ENCODE measurements at places on chromosomes 7 and 10. TPM values are rescaled to one million over a fixed set of nuclear protein-coding genes. Genes with fewer than 3 reads are reported as not detected.

- H3K4me3 ChIP-seq: no peak overlapping the region
- DNase-seq: no peak
- no peaks in the 10 kb centered on the region for H3K27me3 ChIP-seq
- no peak overlapping the region for H3K27ac ChIP-seq
Observed at GRCh38 chr7:70034999-70035398, 436.7 kb downstream of the AUTS2 start.

DNA sequence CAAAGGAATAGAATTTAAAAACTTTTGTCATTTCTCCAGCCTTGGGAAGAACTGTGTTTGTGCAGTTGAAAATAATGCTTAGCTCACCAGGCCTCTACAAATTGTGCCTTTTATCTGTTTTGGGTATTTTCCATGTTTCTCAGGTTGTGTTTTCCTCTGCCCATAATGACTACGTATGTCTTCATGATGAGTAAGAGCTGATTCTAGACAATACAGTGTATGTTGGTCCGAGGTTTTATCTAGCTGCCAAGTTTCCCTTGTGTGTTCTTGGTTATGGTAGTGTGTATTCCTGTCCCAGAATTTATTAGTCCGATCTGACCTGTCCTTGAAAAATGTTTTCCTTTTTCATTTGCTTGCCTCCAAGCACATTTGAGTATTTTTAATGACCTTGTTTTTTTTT lies 83.7 kb upstream of the GLCCI1 start:
- no peaks in the 10 kb centered on the region for H3K27me3 ChIP-seq
- no peaks in the 10 kb centered on the region for H3K36me3 ChIP-seq
- no peak overlapping the region for H3K4me3 ChIP-seq
- no peak for DNase-seq
- H3K27ac ChIP-seq: no peak overlapping the region

COL28A1 gene
- 5.4 TPM for total RNA-seq

NOS3 gene
- total RNA-seq: 22.8 TPM

- no peak overlapping the region for H3K4me3 ChIP-seq
- H3K27me3 ChIP-seq: no peaks in the 10 kb centered on the region
- H3K36me3 ChIP-seq: no peaks in the 10 kb centered on the region
- DNase-seq: no peak
- H3K27ac ChIP-seq: peak overlapping the region; percentile 74
Observed at GRCh38 chr10:5534880-5535856, 10.4 kb downstream of the CALML3 start.

- peaks cover 10% of the 10 kb centered on the region for H3K36me3 ChIP-seq
- no peak overlapping the region for H3K4me3 ChIP-seq
- H3K27me3 ChIP-seq: no peaks in the 10 kb centered on the region
- H3K27ac ChIP-seq: no peak overlapping the region
Observed at GRCh38 chr10:124041675-124042445, 51.5 kb downstream of the CHST15 start.

- H3K27ac ChIP-seq: no peak overlapping the region
- H3K36me3 ChIP-seq: no peaks in the 10 kb centered on the region
- DNase-seq: no peak
- H3K4me3 ChIP-seq: no peak overlapping the region
Observed at GRCh38 chr10:78339251-78339650, 305.6 kb downstream of the RPS24 start.

DNA sequence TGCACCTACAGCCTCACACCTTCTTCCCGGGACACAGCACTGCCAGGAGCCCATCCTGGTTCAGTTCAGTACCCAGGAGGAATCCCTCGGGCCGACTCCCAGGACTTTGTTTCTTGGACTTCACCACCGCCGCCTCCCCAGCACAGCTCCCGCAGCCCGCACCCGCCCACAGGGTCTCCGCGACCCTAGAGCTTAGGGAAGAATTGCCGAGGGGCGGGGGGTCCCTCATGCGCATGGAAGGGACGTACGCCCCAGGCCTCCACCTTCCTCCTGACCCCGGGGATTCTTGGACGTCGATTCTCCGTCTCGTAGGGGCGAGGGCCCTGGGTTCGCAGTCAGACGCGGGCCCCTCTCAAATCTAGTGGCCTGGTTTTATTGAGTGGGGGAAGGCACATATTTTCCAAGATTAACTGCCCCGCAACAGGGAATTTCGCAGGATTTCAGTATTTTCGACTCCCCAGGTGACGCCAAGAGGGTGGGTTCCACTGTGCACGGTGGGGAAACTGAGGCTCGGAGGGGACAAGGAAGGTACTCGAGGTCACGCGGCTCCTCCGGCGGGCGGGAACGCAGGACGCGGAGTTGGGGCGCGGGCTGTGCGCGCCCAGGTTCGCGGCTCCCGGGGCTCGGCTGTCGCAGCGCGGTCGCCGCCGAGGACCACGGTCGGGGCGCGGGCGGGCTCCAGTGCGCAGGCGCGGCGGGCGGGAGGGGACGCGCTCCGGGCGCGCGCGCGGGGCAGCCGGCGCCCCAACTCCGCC lies at the start of gene ADCY1:
Gene ADCY1 (plus strand): TSS at position 708 of the 755 bp plus-strand sequence. CDS start 176 bp downstream, outside the sequence.
- H3K36me3 ChIP-seq: no peaks in the 10 kb centered on the region
- H3K4me1 ChIP-seq: peaks cover 19% of the 10 kb centered on the region
- peak within 1 kb of the TSS; percentile 53 for H3K4me3 ChIP-seq
- DNase-seq: no peak
- no peak within 1 kb of the TSS for H3K27ac ChIP-seq

LRMDA gene
- total RNA-seq: 22.6 TPM

UBE3C gene
- total RNA-seq: 69.5 TPM

GRCh38 chr7:31882187-31882586 lies 188.0 kb downstream of the PDE1C start:
- no peaks in the 10 kb centered on the region for H3K4me1 ChIP-seq
- DNase-seq: no peak
- no peaks in the 10 kb centered on the region for H3K27me3 ChIP-seq
- H3K36me3 ChIP-seq: no peaks in the 10 kb centered on the region

DNA sequence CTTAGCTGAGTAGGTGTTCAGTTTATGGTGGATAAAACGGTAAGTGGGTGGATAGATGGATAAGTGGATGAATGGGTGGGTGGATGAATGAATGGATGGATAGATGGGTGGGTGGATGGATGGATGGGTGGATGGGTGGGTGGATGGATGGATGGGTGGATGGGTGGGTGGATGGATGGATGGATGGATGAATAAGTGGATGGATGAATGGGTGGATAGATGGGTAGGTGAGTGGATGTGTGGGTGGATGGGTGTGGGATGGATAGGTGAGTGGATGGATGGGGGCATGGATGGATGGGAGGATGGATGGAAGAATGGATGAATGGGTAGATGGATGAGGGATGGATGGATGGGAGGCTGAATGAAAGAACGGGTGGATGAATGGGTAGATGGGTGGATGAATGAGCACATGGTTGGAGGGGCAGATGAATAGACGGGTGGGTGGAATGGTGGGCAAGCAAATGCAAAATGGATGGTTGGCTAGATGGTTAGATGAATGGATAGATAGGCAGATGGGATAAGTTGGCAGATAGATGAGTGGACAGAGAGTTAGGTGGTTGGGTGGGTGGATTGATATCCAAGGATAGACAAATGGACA lies 25.7 kb downstream of the ELN start:
- no peak overlapping the region for H3K27ac ChIP-seq
- no peaks in the 10 kb centered on the region for H3K4me1 ChIP-seq
- DNase-seq: no peak
- no peak overlapping the region for H3K4me3 ChIP-seq
- peaks cover 45% of the 10 kb centered on the region for H3K36me3 ChIP-seq

ADCY1 gene
- total RNA-seq: 2.5 TPM

GRCh38 chr7:155252444-155252887 lies 45.2 kb upstream of the INSIG1 start:
- H3K27me3 ChIP-seq: no peaks in the 10 kb centered on the region
- DNase-seq: no peak
- H3K4me3 ChIP-seq: no peak overlapping the region
- no peak overlapping the region for H3K27ac ChIP-seq

SPDYE9 gene
- not detected for total RNA-seq

- H3K4me3 ChIP-seq: no peak overlapping the region
- DNase-seq: no peak
Observed at GRCh38 chr10:125222515-125223308, 62.3 kb upstream of the CTBP2 start.

NEURL1 gene
- 4.2 TPM for total RNA-seq

- no peak overlapping the region for H3K4me3 ChIP-seq
- no peaks in the 10 kb centered on the region for H3K36me3 ChIP-seq
- no peaks in the 10 kb centered on the region for H3K4me1 ChIP-seq
- peak; percentile 29 for DNase-seq
Observed at GRCh38 chr7:4065190-4065589, 616.9 kb upstream of the FOXK1 start.

- H3K27ac ChIP-seq: no peak overlapping the region
- H3K27me3 ChIP-seq: no peaks in the 10 kb centered on the region
- H3K36me3 ChIP-seq: no peaks in the 10 kb centered on the region
- no peak for DNase-seq
Observed at GRCh38 chr7:38855867-38856266, 53.1 kb downstream of the VPS41 start.

DNA sequence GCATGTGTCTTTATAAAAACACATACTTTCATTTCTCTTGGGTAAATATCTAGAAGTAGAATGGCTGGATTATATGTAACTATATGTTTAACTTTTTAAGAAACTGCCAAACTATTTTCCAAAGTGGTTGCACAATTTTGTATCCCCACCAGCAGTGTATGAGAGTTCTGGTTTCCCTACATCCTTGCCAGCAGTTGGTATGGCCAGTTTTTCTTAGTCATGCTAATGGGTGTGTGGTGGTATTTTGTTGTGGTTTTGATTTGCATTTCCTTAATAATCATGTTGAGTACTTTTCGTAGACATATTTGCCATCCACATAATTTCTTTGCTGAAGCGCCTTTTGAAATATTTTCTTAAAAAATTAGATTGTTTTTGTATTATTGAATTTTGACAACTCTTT lies 60.3 kb downstream of the NEUROG3 start:
- no peaks in the 10 kb centered on the region for H3K36me3 ChIP-seq
- H3K27ac ChIP-seq: no peak overlapping the region
- no peak for DNase-seq
- H3K4me1 ChIP-seq: peaks cover 2% of the 10 kb centered on the region
- H3K27me3 ChIP-seq: no peaks in the 10 kb centered on the region
- H3K4me3 ChIP-seq: no peak overlapping the region

NEBL gene
- total RNA-seq: 55.2 TPM

DNA sequence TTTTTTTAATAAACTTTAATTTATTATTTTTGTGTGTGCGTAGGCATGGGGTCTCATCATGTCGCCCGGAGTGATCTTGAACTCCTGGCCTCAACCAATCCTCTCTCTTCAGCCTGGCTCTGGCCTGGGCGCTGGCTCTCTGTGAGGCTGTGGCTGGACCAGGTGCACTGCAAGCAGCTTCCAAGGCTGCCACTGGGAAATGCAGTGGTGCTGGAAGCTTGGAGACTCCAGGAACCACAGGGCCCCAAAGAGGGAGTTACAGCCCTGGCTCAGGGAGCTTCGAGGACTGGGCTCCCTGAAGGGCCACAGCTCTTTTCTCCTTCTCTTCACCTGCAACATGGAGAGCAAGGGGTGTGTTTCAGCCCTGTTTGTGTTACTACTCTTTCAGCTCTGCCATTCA lies 36.7 kb upstream of the BNIP3 start:
- no peak overlapping the region for H3K27ac ChIP-seq
- peaks cover 3% of the 10 kb centered on the region for H3K4me1 ChIP-seq
- no peaks in the 10 kb centered on the region for H3K36me3 ChIP-seq
- no peaks in the 10 kb centered on the region for H3K27me3 ChIP-seq
- no peak overlapping the region for H3K4me3 ChIP-seq

- H3K27me3 ChIP-seq: no peaks in the 10 kb centered on the region
- DNase-seq: no peak
- peaks cover 28% of the 10 kb centered on the region for H3K36me3 ChIP-seq
- peak overlapping the region; percentile 98 for H3K4me3 ChIP-seq
- H3K4me1 ChIP-seq: peaks cover 25% of the 10 kb centered on the region
Observed at GRCh38 chr7:44580945-44581878, 819 bp downstream of the TMED4 start.

DNA sequence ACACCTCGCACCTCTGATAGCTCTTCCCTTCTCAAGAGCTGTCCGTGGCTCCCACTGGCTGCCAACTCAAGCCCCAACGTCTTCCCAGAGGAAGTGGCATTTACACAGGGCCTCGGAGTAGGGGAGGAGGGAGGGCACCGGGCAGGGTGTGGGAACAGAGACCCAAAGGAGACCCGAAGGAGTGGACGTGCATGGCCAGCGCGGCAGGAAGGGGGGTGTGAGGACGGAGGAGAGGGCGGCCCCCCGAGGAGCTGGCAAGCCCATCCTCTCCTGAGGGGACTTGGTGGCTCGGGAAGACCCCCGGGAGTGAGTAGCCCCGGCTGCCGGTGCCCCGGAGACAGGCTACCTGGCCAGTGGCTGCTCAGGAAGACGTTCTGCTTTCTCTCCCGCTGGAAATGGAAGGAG lies 85.9 kb downstream of the FOXL3 start:
- no peaks in the 10 kb centered on the region for H3K27me3 ChIP-seq
- DNase-seq: no peak
- H3K4me3 ChIP-seq: no peak overlapping the region
- H3K4me1 ChIP-seq: peaks cover 30% of the 10 kb centered on the region
- no peaks in the 10 kb centered on the region for H3K36me3 ChIP-seq
- H3K27ac ChIP-seq: no peak overlapping the region

GRCh38 chr7:30973791-30974604 lies 10.2 kb downstream of the GHRHR start:
- no peaks in the 10 kb centered on the region for H3K27me3 ChIP-seq
- DNase-seq: peak; percentile 91
- no peaks in the 10 kb centered on the region for H3K4me1 ChIP-seq

DNA sequence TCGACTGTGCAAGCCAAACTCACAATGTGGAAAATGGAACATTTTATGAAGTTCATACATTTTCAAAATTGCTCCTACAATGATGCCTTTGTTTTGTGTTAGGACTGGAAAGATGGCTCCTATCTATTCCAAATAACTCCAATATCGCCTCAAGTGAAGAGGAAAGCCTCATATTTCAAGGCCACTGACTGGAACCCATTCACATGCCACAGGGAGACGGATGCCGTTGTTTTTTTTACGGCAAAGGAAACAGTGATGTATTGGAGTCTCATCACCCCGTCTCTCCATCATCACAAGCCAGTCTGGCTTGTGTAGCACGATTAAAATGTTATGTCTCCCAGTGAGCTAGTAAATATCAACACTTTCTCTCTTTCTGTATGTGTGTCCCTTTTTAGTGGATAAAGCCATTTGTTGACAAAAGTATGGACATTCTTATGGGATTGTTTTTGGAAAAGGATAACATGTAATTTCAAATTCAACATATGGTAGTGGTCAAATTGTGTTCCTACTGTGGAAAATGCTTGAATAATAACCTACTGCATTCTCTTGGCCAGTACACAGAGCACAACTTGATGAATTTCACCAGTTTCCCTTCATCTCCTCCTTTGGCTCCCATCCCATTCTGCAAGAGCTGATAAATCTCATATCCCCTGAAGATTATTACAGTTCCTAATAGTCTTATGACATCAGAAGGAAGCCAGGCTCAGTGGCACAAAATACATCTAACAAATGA lies 109.5 kb upstream of the PITRM1 start:
- H3K27ac ChIP-seq: no peak overlapping the region
- no peak overlapping the region for H3K4me3 ChIP-seq
- no peak for DNase-seq

- no peaks in the 10 kb centered on the region for H3K36me3 ChIP-seq
- no peak for DNase-seq
- no peaks in the 10 kb centered on the region for H3K4me1 ChIP-seq
- no peak overlapping the region for H3K4me3 ChIP-seq
Observed at GRCh38 chr7:1268866-1269265, 36.2 kb downstream of the UNCX start.
